ENCODE measurements at places on chromosomes 11 and 22. TPM values are rescaled to one million over a fixed set of nuclear protein-coding genes. Genes with fewer than 3 reads are reported as not detected.
A peak's percentile ranks its signal among the peaks of the same experiment; 100 is the strongest.

Gene GGTLC3
- total RNA-seq = not detected

DNA sequence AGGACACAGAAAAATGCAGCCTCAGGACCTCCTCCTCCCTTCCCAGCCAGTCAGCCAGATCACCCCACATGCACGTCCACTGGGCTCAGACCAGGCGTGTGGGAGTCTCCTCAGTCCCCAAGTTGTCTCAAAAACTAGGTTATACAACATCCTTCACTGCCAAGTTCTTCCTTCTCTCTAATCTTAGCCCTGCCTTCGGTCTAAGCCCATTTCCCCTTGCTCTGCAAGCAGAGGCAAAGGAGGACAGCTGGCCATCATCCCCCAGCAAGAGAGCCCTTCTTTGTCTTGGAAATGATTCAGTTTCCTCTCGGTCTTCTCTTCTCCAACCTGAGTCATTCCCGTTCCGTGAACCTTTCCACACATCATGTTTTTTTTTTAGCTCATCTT, 14.0 kb upstream of the NRGN start:
- H3K4me3 ChIP-seq = no peak overlapping the region
- H3K4me1 ChIP-seq = peaks cover 33% of the 10 kb centered on the region
- no peaks in the 10 kb centered on the region for H3K36me3 ChIP-seq
- DNase-seq = no peak
- H3K27me3 ChIP-seq = peaks cover 56% of the 10 kb centered on the region

Gene HPS5
- 18.1 TPM for total RNA-seq

- DNase-seq = no peak
- H3K27me3 ChIP-seq = peaks cover 81% of the 10 kb centered on the region
- H3K4me3 ChIP-seq = peak overlapping the region; percentile 76
- H3K27ac ChIP-seq = peak overlapping the region; percentile 13
- no peaks in the 10 kb centered on the region for H3K36me3 ChIP-seq
Observed at GRCh38 chr11:31813391-31814175, 2.5 kb upstream of the PAX6 start.

Gene GANAB
- 372 TPM for total RNA-seq

- peaks cover 14% of the 10 kb centered on the region for H3K4me1 ChIP-seq
- peaks cover 80% of the 10 kb centered on the region for H3K27me3 ChIP-seq
Observed at GRCh38 chr11:131817687-131818188, 447.3 kb downstream of the NTM start.

- H3K4me3 ChIP-seq = peak overlapping the region; percentile 47
- DNase-seq = no peak
- no peaks in the 10 kb centered on the region for H3K36me3 ChIP-seq
- peaks cover 62% of the 10 kb centered on the region for H3K4me1 ChIP-seq
- H3K27ac ChIP-seq = no peak overlapping the region
Observed at GRCh38 chr11:119371778-119372182, 9.7 kb downstream of the USP2 start.

Gene NTM
- 19.2 TPM for total RNA-seq

Gene MPEG1
- not detected for total RNA-seq

GRCh38 chr11:134261626-134262488, 8.5 kb downstream of the ACAD8 start:
- no peaks in the 10 kb centered on the region for H3K4me1 ChIP-seq
- DNase-seq = no peak
- H3K4me3 ChIP-seq = no peak overlapping the region
- peaks cover 2% of the 10 kb centered on the region for H3K27me3 ChIP-seq
- H3K27ac ChIP-seq = no peak overlapping the region
- H3K36me3 ChIP-seq = peaks cover 8% of the 10 kb centered on the region

GRCh38 chr22:35521358-35522224, 19.0 kb upstream of the RASD2 start:
- H3K36me3 ChIP-seq = no peaks in the 10 kb centered on the region
- H3K27ac ChIP-seq = no peak overlapping the region
- H3K27me3 ChIP-seq = peaks cover 19% of the 10 kb centered on the region
- peaks cover 17% of the 10 kb centered on the region for H3K4me1 ChIP-seq
- no peak for DNase-seq

All from type B pancreatic cell (in vitro differentiated cells).